ENCODE measurements at places on chromosomes 5 and 9. TPM values are rescaled to one million over a fixed set of nuclear protein-coding genes. Genes with fewer than 3 reads are reported as not detected.

Gene ADAMTSL1
- total RNA-seq: 0.11 TPM

Gene SLC12A7
- total RNA-seq: 27.0 TPM

Gene COQ4
- 60.9 TPM for total RNA-seq

Gene TAF7
- 69.5 TPM for total RNA-seq

Gene SCGB3A2
- total RNA-seq: not detected

Gene PRSS3
- 9.9 TPM for total RNA-seq

Gene TOR4A
- 27.5 TPM for total RNA-seq

Gene CKMT2
- total RNA-seq: not detected

Gene PDGFRB
- 0.74 TPM for total RNA-seq

Gene CNTNAP3
- 10.0 TPM for total RNA-seq

Measured in A549 treated with Hydrocortisone at 1 μM for 4 hours (cell line).